Transverse colon (tissue), 4 donors: ENCODE measurements at places on chromosomes 1 and 21. TPM values are rescaled to one million over a fixed set of nuclear protein-coding genes. Genes with fewer than 3 reads are reported as not detected.

MX2 gene
- 4.0 TPM for total RNA-seq

NPR1 gene
- 12.7 TPM for total RNA-seq

- no peak for DNase-seq
Measured at GRCh38 chr1:99957818-99958217, 12.0 kb upstream of the SLC35A3 start.

- no peak for DNase-seq
Measured at GRCh38 chr1:110196917-110197765, 13.0 kb upstream of the KCNC4 start.

SMIM1 gene
- not detected for total RNA-seq

GRCh38 chr1:215987092-215987875 lies 420.2 kb downstream of the KCTD3 start:
- no peak for DNase-seq

ELAPOR1 gene
- total RNA-seq = 30.5 TPM

- DNase-seq = no peak
Measured at GRCh38 chr1:205258261-205258691, 30.5 kb downstream of the TMCC2 start.

ZNF436 gene
- total RNA-seq = 13.1 TPM

AMPD1 gene
- total RNA-seq = 1.9 TPM

- peak; percentile 9 for DNase-seq
Measured at GRCh38 chr1:213244664-213245091, 193.6 kb downstream of the RPS6KC1 start.

DNA sequence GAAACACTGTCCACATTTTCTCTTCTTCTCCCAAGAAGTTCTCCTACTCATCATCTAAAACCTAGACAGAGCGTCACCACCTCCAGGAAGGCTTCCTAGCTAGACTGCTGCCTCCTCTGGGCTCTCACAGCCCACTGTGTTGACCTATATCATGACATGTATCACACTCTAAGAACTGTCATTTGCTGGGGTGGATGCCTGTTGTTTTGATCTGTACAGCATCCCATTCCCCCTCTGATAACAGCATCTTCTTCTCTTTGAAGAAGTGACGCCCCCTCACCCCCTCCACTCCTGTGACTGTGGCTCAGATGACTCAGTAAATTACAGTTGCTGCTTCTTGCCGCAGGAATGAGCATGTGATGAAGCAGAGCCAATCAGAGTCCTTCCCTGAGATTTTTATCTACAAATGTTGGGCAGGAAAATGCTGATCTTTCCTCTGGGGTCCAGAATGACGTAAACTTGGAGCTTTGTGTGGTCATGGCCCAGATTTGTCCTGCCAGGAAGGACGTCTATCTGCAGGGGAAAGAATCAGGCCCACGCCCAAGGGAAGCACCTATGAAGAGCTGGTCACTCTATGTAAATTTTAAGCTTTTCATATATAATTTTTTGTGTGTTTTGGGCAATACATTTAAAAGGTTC lies 28.0 kb upstream of the FOXO6 start:
- DNase-seq = no peak

MIXL1 gene
- not detected for total RNA-seq

DNA sequence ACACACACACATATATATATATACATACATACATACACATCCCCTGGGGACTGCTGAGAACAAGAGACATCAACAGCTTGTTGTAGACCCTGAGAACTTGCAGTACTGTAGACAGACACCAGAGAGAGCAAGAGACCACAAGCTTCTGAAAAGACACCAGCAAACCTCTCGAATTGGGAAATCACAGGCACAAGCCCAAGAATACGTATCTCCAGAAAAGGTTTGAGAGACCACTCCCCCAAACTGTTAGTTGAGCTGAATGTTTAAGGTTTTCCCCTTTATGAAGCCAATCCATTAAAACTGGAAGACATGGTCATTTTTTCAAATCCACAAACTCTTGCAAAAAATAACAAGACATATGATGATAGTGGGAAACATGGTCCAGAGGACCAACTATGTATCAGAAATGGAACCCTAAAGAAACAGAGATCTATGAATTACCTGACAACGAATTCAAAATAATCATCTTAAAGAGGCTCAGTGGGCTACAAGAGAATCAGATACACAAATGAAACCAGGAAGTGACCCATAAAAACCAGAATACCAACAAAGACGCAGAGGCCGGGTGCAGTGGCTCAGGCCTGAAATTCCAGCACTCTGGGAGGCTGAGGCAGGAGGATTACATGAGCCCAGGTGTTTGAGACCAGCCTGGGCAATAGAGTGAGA lies 45.1 kb downstream of the SLC2A1 start:
- peak; percentile 64 for DNase-seq

GRCh38 chr1:58576727-58577653 lies at the start of gene TACSTD2:
TSS of gene TACSTD2 (minus strand) at chr1:58577252. CDS start at chr1:58577156, 96 bp downstream.
- peak; percentile 61 for DNase-seq

REN gene
- total RNA-seq = 2.7 TPM

ADORA1 gene
- total RNA-seq = not detected

- DNase-seq = no peak
Measured at GRCh38 chr1:94050254-94050653, 70.7 kb downstream of the ABCA4 start.

KRTAP12-2 gene
- total RNA-seq = not detected

C1orf115 gene
- 77.2 TPM for total RNA-seq
